ENCODE measurements at places on chromosomes 7 and 10. TPM values are rescaled to one million over a fixed set of nuclear protein-coding genes. Genes with fewer than 3 reads are reported as not detected.

Gene FAM180A
- 0.62 TPM for total RNA-seq

DNA sequence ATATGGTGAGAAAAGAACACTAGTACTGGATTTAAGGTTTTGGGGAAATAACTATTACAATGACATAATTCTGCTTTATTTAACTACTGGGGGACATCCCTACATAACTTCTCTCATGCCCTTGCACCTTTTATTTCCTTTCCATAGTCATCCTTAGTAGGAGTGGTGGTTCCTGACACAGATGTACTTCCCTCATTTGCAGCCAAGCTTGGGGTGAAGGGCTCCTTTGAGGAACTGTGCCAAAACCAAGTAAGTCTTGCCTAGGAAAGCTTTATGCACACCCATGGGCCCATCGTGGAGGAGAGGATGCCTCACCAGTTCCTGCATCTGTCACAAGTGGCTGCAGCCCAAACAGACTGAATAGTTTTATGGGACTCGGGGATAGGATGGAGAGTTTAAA, 20.6 kb downstream of the ZDHHC6 start:
- H3K27me3 ChIP-seq = no peaks in the 10 kb centered on the region
- DNase-seq = no peak
- no peaks in the 10 kb centered on the region for H3K4me1 ChIP-seq
- H3K27ac ChIP-seq = no peak overlapping the region
- no peak overlapping the region for H3K4me3 ChIP-seq
- peaks cover 17% of the 10 kb centered on the region for H3K36me3 ChIP-seq

DNA sequence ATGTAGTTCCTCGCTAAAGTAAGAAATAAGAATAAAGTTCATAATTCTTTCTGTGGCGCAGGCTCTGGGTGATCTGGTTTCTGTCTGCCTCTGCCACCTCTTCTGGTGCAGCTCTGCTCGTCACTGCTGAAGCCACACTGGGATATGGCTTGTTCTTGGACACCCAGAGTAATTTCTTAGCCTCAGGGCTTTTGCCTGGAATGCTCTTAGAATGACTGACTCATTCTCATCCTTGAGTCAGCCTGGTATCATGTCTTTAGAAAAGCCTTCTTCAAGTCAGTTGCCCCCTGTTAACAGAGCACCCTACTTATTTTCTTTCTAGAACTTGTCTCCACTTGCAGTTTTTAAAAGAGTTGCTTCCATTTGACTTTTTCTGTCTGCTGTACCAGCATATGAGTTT, 2.0 kb downstream of the ZSCAN25 start:
- H3K36me3 ChIP-seq = peaks cover 49% of the 10 kb centered on the region
- no peak overlapping the region for H3K4me3 ChIP-seq
- H3K4me1 ChIP-seq = peaks cover 4% of the 10 kb centered on the region
- DNase-seq = no peak

- DNase-seq = peak; percentile 73
- H3K4me1 ChIP-seq = peaks cover 88% of the 10 kb centered on the region
- no peak overlapping the region for H3K4me3 ChIP-seq
Observed at GRCh38 chr10:80459047-80459865, 5.1 kb downstream of the TSPAN14 start.

- H3K4me1 ChIP-seq = no peaks in the 10 kb centered on the region
- DNase-seq = no peak
- no peak overlapping the region for H3K4me3 ChIP-seq
- no peak overlapping the region for H3K27ac ChIP-seq
- no peaks in the 10 kb centered on the region for H3K36me3 ChIP-seq
- H3K27me3 ChIP-seq = no peaks in the 10 kb centered on the region
Observed at GRCh38 chr10:26801274-26801673, 59.5 kb downstream of the ABI1 start.

GRCh38 chr7:27198138-27198841, 1.6 kb downstream of the HOXA13 start:
- H3K36me3 ChIP-seq = no peaks in the 10 kb centered on the region
- peak; percentile 15 for DNase-seq
- peak overlapping the region; percentile 38 for H3K4me3 ChIP-seq
- no peak overlapping the region for H3K27ac ChIP-seq

All from muscle of leg (tissue), 16 donors.